ENCODE measurements at places on chromosomes 1 and 21. TPM values are rescaled to one million over a fixed set of nuclear protein-coding genes. Genes with fewer than 3 reads are reported as not detected.
A peak's percentile ranks its signal among the peaks of the same experiment; 100 is the strongest.

DNA sequence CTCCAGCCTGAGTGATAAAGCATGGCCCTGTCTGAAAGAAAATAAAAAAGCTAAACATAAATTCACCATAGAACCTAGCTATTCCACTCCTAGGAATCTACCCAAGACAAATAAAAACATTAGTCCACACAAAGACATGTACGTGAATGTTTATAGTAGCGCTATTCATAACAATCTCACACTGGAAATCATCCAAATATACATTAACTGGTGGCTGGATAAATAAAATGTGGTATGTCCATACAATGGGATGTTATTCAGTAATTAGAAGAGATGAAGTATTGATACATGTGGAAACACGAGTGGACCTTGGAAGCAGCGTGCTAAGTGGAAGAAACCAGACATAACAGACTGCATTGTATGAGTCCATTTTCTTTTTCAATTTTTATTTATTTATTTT lies 29.7 kb downstream of the RIPPLY3 start:
- no peak for DNase-seq

- DNase-seq = no peak
These were observed 5.0 kb upstream of the RNF2 start for GRCh38 chr1:185040408-185040735.

DNA sequence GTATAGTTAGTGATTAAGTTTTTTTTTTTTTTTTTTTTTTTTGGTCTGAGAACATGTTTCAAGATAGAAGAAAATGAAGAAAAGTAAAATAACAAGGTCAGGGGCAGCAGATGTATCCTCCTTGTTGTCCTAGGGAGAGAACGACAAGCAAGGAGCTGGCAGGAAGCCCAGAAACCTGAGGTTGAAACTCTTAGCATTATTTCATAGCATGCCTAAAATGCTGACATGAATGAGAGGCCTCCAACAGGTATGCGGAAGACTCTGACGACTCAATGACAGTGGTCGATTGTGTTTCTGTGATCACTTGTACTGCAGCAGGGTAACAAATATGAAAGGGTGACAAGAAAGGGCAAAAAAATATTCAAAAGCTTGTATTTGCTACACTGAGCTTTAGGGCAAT lies 415.9 kb downstream of the PLA2G4A start:
- DNase-seq = no peak

DNA sequence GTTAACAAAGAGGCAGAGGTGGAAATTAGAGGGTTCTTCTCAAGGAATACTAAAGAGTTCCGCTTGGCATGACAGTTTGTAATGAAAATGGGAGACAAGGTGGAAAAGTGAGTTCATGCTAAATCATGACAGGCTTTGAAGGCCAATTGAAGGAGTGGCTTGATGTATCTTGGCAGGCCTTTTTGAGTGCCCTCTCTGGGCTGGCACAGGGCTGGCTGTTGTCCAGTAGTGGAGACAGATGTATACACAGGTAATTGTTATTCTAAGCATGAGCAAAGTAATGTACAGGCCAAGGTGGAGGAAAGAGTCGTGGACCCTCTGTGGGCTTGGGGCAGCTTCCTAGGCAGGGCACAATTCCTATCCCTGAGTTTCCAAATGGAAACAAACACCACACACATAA lies 196.7 kb upstream of the GALNT2 start:
- DNase-seq = no peak

DNA sequence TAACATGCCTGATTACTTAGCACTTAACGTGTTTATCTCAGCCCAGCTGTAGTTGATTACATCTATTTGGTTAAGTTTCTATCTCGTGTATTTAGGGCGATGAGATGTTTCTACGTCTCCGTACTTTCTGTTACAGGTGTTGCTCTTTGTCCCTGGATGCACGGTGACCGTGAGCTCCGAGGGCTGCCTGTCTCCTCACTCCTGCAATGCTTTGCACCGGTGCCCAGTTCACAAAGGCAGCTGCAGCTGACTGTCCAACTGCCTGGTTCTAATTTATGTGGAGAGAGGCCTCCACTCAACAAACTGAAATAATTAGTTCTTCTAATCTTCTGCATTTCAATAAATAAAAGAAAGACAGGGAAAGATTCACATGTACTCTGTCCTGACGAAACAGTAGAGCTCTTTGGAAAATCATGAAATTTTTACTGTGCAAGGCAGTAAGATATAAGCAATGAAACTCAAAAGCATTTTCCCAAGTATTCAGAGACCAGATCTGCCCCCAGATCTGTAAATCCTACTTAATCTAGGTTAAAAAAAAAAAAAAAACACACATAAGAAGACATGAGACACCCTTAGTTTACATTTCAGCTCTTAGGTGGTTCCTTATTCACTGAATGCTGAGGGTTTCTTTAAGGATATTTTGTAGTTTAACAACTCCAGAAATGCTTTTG lies 108.2 kb downstream of the TGFBR3 start:
- DNase-seq = no peak

GRCh38 chr1:108190686-108191416 lies 9.3 kb downstream of the SLC25A24 start:
- no peak for DNase-seq

- DNase-seq = no peak
These were observed 299.1 kb upstream of the DEPDC1 start for GRCh38 chr1:68795956-68796355.

DNA sequence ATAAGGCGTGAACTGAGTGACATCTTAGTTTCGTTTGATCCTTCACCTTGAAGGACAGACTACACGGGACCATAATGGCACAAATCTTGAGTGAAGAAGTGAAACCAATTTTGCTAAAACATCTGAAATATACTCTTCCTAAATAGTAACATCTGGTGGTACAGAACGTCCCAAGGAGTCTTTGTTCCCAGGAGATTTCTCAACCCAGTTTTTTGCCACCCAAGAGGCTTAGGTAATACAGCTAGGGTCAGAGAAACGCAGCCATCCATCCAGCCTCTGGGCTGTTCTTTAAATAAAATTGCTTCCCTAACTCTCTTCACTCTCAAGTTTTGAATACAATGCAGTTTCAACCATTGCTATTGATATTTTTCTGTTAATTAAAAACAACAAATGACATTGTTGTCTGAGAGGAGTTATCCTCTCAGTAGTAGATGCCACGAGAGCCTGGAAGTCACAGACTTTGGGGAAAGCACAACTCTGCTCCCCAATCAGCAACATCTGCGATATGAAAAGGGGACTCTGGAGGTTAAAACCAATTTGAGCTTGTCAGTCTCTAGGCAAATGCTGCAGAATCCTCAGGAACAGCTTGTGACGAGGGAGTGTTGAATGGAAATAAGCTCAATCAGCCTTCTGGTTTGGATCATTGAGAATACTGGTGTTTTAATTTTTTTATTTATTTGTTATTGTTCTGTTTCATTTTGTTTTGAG lies 394.3 kb upstream of the ADGRL2 start:
- no peak for DNase-seq

DNA sequence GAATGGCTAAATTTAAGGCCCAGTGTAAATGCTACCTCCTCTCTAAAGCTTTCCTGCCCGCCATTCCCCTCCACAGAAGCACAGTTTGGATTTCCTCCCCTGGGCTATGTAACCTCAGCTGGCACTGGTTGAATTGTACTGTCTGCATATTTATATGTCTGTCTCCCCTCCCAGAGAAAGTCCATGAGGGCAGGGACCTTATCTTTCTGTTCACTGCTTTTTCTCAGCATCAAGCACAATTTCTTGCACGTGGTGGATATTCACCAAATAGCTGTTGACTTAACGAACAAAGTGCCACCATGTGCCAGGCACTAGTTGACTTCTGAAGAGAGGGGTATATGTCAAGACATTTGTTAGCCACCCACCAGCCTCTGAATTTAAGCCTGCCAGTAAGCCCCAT lies 9.5 kb upstream of the PDIK1L start:
- no peak for DNase-seq

DNA sequence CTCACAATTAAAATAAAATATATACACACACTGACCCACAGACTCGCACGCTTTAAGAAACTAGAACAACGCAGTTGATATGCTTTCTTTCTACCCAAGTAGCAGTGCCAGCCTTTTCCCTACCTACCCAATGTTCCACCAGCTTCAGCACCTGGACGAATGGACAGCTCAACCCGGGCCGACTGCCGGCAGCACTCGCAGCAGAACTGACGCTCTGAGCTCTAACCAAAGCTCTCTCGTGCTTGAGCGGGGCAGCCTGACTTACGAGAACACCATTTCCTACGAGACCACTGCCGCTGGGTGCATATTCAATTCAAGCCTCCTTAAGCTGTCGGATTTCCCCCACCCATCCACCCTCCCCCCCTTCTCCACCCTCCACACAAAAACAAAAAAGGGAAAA lies 127.4 kb upstream of the DPYD start:
- peak; percentile 84 for DNase-seq

- DNase-seq = no peak
These were observed at the start of gene IL22RA1 for GRCh38 chr1:24142546-24143534. Gene IL22RA1 (minus strand): TSS chr1:24143140. CDS start chr1:24143082, 58 bp downstream.

DNA sequence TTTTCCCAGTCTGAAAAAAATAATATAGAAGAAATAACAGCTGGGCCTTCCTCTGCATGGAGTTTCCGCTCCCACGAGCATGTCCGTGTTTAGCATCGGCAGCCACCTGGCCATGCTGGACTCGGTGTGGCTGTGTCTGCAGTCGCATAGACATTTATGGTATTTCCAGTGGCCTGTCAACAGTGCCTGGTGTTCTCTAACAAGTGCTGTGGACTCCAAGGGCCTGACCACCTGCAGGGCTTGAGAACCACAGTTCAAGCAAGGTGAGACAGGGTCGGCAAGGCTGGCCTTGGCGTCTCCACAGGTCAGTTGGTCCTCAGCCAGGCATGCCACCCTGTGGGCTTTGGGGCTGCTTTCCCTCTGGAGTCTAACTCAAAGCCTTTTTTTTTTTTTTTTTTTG lies 124.8 kb downstream of the PGBD5 start:
- peak; percentile 74 for DNase-seq

GRCh38 chr1:30645807-30646206 lies 77.6 kb downstream of the MATN1 start:
- DNase-seq = no peak

DNA sequence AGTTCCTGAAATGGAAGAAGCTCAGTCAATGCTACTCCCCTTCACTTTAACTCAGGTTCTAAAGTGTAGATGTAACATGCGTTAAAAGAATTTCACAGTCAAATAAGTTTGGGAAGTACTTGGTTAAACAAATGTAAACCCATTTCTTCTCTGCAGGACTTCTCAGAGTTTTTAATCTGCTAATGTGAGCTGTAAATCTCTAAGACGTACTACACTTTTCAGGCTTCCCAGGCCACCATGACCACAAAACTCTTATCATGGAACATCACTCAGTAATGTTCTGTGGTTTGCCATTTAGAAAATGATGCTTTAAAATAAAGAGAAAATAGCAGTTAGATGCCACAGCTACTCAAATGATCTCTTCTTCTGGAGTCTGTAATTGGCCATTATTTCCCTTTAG lies 104.3 kb downstream of the HHIPL2 start:
- DNase-seq = no peak

GRCh38 chr1:6233376-6233775 lies 2.4 kb downstream of the ICMT start:
- DNase-seq = no peak

GRCh38 chr1:92764116-92764515 lies 20.8 kb downstream of the EVI5 start:
- no peak for DNase-seq

DNA sequence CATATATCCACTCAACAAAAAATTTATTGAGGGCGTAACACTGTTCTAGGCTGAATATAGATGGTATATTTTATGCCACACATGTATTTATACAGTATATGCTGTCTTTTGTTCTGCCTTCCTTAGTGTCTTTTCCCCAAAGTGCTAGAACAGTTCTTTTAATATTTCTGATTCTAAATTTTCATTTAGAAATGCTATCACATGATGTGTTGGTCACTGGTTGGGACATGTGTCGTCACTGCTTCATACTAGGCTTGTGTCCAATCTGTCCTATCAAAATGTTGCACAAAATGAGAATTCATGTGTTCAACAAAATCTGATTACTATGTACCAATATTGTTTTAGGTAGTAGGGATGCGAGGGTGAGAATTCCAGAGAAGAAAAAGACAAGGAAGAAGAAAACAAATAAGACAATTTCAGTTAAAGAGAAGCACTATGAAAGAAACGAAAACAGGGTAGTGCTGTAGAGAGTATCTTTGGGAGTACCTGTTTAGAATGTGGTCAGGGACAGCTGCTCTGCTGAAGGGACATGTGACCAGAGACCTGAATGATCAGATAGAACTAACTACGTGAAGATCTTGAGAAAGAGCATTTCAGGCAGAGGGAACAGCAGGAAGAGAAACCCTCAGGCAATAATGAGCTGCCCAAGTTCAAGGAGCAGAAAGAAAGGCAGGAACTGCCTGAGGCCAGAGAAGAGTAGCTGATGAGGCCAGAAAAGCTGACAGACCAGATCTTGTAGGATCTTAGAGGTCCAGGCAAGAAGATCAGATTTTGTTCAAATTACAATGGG lies 1.3 kb downstream of the KMO start:
- DNase-seq = no peak

DNA sequence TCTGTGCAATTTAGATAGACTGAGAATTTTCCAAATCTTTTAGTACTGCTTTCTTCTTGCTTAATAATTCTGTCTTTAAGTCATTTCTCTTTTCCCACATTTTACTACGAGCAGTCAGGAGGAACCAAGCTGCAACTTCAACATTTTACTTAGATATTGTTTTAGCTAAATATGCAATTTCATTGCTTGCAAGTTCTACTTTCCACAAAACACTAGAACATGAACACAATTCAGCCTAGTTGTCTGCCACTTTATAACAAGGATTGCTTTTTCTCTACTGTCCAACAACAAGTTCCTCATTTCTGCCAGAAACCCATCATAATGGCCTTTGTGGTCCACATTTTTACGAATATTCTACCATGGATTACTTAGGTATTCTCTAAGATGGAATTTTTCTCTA lies 36.6 kb downstream of the SORT1 start:
- DNase-seq = no peak

DNA sequence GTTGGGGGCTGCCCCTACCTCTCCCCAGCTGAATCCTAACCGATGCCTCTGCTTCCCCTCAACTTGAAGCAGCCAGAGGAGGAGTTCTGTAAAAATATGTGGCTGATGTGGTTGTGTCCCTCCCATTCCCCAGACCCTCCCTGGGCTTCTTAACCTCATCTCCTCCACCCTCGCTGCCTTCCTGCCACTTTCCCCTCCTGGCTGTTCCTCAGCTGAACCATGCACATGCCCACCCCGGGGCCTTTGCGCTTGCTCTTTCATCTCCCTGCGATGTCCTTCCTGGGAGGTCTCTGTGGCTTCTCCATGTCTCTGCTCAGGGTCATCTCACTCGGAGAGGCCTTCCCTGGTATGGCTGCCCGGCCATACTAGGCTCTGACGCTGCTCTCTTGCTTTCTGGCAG lies 8.9 kb downstream of the MIIP start:
- DNase-seq = no peak

- DNase-seq = no peak
These were observed 4.5 kb downstream of the PLA2G2A start for GRCh38 chr1:19974822-19975416.

DNA sequence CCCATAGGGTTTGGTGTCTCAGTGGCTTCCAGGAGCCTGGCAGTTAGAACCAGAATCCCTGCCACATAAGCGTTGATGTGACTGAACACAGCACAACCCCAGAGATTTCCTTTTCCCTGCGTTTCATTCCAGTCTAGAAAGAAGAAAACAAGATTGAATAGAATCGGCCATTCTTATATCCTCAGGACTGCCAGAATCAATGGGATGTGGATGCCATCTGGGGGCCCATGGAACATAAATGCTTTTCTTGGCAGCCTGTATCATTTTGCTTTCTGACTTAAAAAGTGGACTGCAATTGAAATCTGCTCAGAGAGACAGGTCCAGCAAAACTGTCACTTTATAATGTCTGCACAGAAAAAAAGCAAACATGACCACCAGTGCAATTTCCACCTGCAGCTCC lies 80.3 kb downstream of the DISC1 start:
- no peak for DNase-seq

NPHS2 gene
- not detected for total RNA-seq

TEDDM1 gene
- not detected for total RNA-seq

RAB4A gene
- total RNA-seq = 40.2 TPM

PATJ gene
- 17.9 TPM for total RNA-seq

Data from spleen (tissue), 13 donors.